ENCODE measurements at places on chromosomes 1 and 21. TPM values are rescaled to one million over a fixed set of nuclear protein-coding genes. Genes with fewer than 3 reads are reported as not detected.

DNA sequence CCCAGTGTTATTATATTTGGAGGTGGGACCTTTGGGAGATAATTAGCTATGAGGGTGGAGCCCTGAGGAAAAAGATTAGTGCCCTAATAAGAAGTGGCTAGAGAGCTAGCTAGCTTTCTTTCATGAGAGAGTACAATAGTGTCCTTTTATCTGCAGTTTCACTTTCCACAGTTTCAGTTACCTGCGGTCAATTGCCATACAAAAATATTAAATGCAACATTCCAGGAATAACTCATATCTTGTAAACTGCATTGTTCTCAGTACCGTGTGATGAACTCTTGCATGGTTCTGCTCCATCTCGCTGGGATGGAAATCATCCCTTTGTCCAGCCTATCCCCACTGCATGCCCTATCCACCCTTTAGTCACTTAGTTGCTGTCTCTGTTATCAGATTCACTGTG, 201.6 kb downstream of the RWDD3 start:
- no peaks in the 10 kb centered on the region for H3K27me3 ChIP-seq
- no peak for DNase-seq
- H3K36me3 ChIP-seq, result no peaks in the 10 kb centered on the region

GRCh38 chr1:81833722-81834121, 33.0 kb downstream of the ADGRL2 start:
- no peaks in the 10 kb centered on the region for H3K4me1 ChIP-seq
- no peaks in the 10 kb centered on the region for H3K27me3 ChIP-seq
- H3K4me3 ChIP-seq, result no peak overlapping the region
- no peaks in the 10 kb centered on the region for H3K36me3 ChIP-seq

- H3K27ac ChIP-seq, result no peak overlapping the region
- DNase-seq, result no peak
- H3K4me3 ChIP-seq, result no peak overlapping the region
- peaks cover 16% of the 10 kb centered on the region for H3K4me1 ChIP-seq
- no peaks in the 10 kb centered on the region for H3K36me3 ChIP-seq
Observed at GRCh38 chr1:172176206-172176605, 244.3 kb upstream of the C1orf105 start.

DNA sequence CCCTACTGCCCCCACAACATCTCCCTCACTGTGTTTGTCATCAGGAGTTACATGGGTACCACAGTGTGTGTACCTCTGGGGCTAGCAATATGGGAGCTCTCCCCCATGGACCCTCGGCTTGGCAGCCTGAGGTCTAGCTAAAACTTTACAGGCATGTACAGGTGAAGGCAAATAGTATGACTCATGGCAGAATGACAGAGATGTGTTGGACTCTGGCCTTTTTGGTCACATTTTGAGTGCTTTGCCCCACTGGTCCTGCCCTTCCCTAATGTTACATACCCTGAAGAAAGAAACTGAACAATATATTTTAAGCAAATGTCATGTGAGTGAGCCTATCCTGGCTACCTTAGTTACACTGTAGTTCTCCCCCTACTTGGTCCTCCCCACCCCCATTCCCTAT, 124.0 kb downstream of the NGF start:
- H3K27ac ChIP-seq, result no peak overlapping the region
- no peak for DNase-seq
- H3K4me3 ChIP-seq, result no peak overlapping the region
- H3K4me1 ChIP-seq, result no peaks in the 10 kb centered on the region

GRCh38 chr1:47438165-47439016, 547 bp downstream of the FOXD2 start:
- H3K4me3 ChIP-seq, result peak overlapping the region; percentile 58
- no peak overlapping the region for H3K27ac ChIP-seq
- H3K4me1 ChIP-seq, result peaks cover 16% of the 10 kb centered on the region
- H3K27me3 ChIP-seq, result peaks cover 19% of the 10 kb centered on the region
- H3K36me3 ChIP-seq, result peaks cover 10% of the 10 kb centered on the region

- H3K27me3 ChIP-seq, result no peaks in the 10 kb centered on the region
- H3K4me3 ChIP-seq, result no peak overlapping the region
- no peaks in the 10 kb centered on the region for H3K36me3 ChIP-seq
- no peaks in the 10 kb centered on the region for H3K4me1 ChIP-seq
- no peak for DNase-seq
Observed at GRCh38 chr1:91610789-91611188, 110.1 kb downstream of the CDC7 start.

GRCh38 chr1:109484519-109484975, 842 bp downstream of the ATXN7L2 start:
- peak; percentile 40 for DNase-seq
- H3K36me3 ChIP-seq, result peaks cover 9% of the 10 kb centered on the region
- H3K4me1 ChIP-seq, result peaks cover 33% of the 10 kb centered on the region
- no peaks in the 10 kb centered on the region for H3K27me3 ChIP-seq
- peak overlapping the region; percentile 88 for H3K4me3 ChIP-seq
- peak overlapping the region; percentile 96 for H3K27ac ChIP-seq

- no peak overlapping the region for H3K27ac ChIP-seq
- H3K4me1 ChIP-seq, result no peaks in the 10 kb centered on the region
- no peaks in the 10 kb centered on the region for H3K36me3 ChIP-seq
- no peak for DNase-seq
Observed at GRCh38 chr1:210917560-210918169, 216.3 kb downstream of the KCNH1 start.

DNA sequence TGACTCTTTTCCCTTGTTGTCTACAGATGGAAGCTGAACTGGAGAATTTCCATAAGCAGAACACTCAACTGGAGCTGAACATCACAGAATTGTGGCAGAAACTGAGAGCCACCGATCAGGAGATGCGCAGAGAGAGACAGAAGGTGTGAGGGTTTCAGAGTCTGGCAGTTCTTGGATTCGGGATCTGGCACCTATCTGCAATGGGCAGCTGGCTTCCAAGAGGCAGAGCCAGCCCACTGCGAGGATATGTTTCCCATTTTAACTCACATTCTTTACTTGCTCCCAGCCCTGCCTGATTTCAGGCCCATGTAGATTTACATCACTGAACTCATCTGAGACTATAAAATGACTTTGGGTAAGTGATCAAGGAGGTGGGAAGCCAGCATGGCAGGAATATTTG, 37.3 kb upstream of the TMEM125 start:
- no peak overlapping the region for H3K27ac ChIP-seq
- no peaks in the 10 kb centered on the region for H3K36me3 ChIP-seq
- no peak for DNase-seq
- H3K4me3 ChIP-seq, result no peak overlapping the region
- H3K4me1 ChIP-seq, result no peaks in the 10 kb centered on the region
- H3K27me3 ChIP-seq, result no peaks in the 10 kb centered on the region

KCNJ6 gene
- not detected for total RNA-seq

FMO3 gene
- total RNA-seq, result not detected

DNA sequence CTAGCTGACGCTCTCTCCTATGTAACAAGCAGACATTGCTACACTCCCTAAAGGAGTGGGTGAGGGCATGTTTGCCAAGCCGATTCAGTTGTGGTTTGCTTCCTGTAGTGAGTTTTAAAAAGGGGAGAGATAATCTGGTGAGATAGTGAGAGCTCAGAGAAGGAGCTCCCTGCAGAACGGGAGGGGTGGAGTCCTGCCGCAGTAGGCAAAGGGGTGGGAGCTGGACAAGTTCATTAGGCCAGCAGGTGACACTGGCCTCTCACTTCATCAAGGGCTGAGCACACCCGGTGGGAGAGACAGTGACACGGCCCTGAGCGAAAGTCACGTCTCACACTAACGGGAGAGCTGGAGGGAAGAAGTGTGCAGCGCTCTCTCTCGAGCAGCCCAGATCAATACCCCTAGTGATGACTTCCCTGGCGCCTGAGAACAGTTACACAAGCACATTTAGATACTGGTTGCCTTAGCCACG, 144.0 kb upstream of the CD34 start:
- DNase-seq, result no peak
- no peaks in the 10 kb centered on the region for H3K4me1 ChIP-seq
- H3K27ac ChIP-seq, result no peak overlapping the region
- H3K27me3 ChIP-seq, result peaks cover 7% of the 10 kb centered on the region

- H3K27ac ChIP-seq, result peak overlapping the region; percentile 72
- H3K4me1 ChIP-seq, result peaks cover 19% of the 10 kb centered on the region
- peak overlapping the region; percentile 26 for H3K4me3 ChIP-seq
- H3K36me3 ChIP-seq, result peaks cover 18% of the 10 kb centered on the region
Observed at GRCh38 chr1:36087233-36088123, 1.2 kb upstream of the ADPRS start.

GRCh38 chr1:17113963-17114362, 5.3 kb downstream of the PADI2 start:
- no peak overlapping the region for H3K4me3 ChIP-seq
- H3K27me3 ChIP-seq, result peaks cover 28% of the 10 kb centered on the region
- no peak for DNase-seq
- H3K4me1 ChIP-seq, result peaks cover 6% of the 10 kb centered on the region
- no peak overlapping the region for H3K27ac ChIP-seq

TTC22 gene
- total RNA-seq, result 4.2 TPM

GRCh38 chr1:217091561-217091960, 368.3 kb upstream of the ESRRG start:
- no peak overlapping the region for H3K4me3 ChIP-seq
- no peaks in the 10 kb centered on the region for H3K36me3 ChIP-seq
- peaks cover 39% of the 10 kb centered on the region for H3K27me3 ChIP-seq
- no peak overlapping the region for H3K27ac ChIP-seq

AUNIP gene
- 12.9 TPM for total RNA-seq

DNA sequence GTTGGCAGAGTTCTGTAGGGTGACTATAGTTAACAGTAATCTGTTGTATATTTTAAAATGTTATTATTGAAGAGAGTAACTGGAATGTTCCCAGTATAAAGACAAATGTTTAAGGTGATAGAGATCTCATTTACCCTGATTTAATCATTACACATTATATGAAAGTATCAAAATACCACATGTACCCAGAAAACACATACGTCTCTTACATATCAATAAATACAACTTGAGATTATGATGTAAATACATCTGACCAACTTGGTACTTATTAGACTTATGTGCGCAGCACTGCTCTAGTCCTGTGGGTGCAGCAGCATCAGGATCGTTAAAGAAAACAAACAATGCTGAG, 670 bp upstream of the PARK7 start:
- no peak for DNase-seq
- H3K27me3 ChIP-seq, result no peaks in the 10 kb centered on the region
- peak overlapping the region; percentile 100 for H3K4me3 ChIP-seq
- H3K4me1 ChIP-seq, result peaks cover 51% of the 10 kb centered on the region
- peaks cover 38% of the 10 kb centered on the region for H3K36me3 ChIP-seq

FAM72C gene
- total RNA-seq, result 25.5 TPM

DNA sequence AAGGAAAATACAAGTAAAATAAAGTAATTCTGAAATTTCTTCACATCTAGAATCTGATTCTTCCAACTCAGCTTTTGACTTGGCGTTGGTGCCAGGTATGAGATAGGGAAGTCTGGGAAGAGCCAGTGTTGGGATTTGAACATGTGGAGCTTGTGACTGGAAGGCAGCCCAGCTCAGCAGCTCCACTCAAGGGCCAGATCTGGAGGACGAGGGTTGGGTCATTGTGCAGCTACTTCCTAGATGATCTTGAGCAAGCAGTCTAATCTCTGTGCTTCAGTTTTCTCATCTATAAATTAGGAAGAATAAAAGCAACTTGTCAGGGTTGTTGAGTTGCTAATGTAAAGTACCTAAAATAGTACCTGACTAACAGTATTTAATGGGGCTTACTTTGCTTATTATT, 5.0 kb downstream of the ADARB1 start:
- peaks cover 90% of the 10 kb centered on the region for H3K4me1 ChIP-seq
- peak overlapping the region; percentile 98 for H3K27ac ChIP-seq
- no peak for DNase-seq
- H3K4me3 ChIP-seq, result peak overlapping the region; percentile 48
- no peaks in the 10 kb centered on the region for H3K27me3 ChIP-seq
- H3K36me3 ChIP-seq, result peaks cover 27% of the 10 kb centered on the region

DNA sequence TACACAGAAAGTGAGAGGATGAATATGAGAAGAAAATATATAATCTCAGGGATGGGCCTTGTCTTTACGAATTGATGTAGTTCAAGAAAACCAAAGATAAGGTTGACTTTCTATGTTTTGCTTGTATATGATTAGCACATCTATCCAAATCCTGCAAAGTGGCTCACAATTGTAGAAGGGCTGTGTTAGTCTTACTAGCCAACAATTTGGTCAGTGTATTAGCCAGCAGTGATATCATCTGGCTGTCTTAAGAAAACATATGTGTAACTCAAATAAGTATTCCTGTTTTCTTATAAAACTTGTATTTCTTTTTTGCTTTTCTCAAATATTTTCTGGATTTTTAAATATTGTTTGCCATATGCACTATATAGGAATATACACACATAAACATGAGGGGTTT, 5.5 kb downstream of the SDCCAG8 start:
- H3K36me3 ChIP-seq, result peaks cover 6% of the 10 kb centered on the region
- no peak overlapping the region for H3K4me3 ChIP-seq
- peaks cover 32% of the 10 kb centered on the region for H3K4me1 ChIP-seq
- no peak for DNase-seq

DNA sequence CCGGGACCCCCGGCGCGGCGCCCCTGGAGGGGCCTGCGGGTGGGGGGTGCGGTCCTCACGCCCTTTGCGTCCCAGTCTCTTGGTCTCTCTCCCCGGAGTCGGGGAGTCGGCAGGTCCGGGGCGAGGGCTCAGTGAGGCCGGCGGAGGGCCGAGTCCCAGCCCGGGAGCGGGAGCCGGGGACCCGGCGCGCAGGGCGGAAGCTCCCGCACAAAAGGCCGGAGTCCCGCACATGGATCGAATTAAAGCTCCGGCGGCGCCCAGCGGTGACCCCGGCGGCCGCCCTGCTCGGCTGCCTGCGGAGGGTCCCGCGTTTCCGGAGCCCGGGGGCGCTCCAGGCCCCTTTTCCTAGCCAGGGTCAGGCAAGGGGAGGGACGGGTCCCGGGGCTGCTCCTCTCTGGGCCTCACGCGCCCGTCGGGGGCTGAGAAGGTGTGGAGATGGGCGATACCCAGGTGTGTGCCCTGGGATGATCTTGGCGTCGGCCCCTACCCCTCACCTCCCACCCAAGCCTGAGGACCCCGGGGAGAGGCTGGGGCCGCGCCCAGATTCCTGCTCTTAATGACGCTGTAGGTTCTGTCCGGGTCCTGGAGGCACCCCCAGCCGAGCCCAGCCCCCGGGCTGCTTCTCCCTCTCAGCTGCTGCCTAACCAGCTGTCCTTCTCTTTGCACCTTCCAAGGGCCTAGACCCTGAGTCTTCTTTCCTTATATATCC, 512 bp downstream of the FBLIM1 start:
- peaks cover 32% of the 10 kb centered on the region for H3K27me3 ChIP-seq
- H3K4me1 ChIP-seq, result peaks cover 8% of the 10 kb centered on the region
- no peak overlapping the region for H3K4me3 ChIP-seq
- DNase-seq, result peak; percentile 15
- no peak overlapping the region for H3K27ac ChIP-seq

DNA sequence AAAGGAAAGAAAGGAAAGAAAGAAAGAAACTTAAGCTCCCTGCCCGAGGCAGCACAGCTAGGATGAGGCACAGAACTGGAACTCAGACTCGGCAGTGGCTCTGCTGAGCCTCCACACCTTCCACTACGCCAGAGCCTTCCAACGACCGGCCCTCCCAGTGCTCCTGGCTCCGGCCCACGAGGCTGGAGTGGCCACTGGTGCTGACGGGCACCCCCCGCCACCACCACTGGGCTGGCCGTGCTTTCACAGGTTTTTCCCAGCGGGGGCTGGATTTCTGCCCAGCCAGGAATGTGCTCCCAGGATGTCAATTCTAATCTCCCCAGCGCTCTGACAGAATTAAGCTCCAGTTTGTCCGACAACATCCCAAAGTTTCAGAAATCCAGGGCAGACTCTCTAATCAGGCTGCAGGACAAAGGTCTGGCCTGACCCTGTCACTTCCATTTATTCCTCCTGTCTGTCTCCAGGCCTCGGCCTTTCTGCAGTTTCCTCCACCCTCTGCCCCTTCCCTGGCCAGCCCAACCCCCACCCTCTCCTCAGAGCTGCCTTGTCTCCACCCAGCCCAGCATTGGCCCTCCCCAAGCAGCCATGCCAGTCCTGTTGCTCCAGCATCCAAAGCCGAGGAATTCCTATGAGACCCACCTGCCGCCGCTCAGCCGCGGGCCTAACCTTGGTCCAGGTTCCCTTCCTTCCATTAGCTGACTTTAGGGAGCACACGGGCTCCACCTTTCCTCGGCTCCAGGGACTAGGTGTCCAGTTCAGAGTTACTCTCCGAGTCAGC, 81.9 kb downstream of the CASZ1 start:
- no peaks in the 10 kb centered on the region for H3K4me1 ChIP-seq
- no peak overlapping the region for H3K4me3 ChIP-seq
- no peak overlapping the region for H3K27ac ChIP-seq
